Effector memory CD8-positive, alpha-beta T cell (primary cell): ENCODE measurements at places on chromosomes 6 and 20.

- DNase-seq: no peak
Measured at GRCh38 chr20:57082357-57082945, 184.0 kb downstream of the BMP7 start.

DNA sequence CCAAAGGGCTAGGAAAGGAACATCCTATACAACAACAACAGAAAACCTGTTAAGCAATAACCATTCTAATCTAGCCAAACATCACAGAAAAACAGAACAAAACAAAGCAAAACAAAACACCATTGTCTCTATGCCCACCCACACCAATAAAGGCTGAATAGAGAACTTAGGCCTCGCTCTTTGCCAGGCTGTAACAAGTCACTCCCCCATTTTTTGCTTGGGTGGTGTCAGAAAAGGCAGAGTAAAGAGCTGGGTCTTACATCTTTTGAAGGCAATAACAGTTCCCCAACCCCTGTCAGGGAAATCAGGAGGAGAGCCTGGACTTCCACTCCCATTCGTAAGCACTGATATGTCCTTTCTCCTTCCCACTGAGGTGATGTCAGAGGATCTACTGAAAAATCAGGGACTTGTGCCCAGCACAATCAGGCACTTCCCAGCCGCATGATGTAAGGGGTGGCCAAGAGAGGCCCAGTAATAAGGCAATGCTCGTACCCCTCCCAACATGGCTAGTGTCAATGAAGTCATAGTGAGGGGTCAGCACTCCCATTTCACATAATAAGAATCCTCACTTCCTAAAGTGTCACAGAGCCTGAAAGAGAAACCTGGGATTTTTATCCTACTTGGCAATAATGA, 31.0 kb downstream of the THEMIS start:
- DNase-seq: no peak

- DNase-seq: no peak
Measured at GRCh38 chr6:4768815-4769214, 7.4 kb upstream of the CDYL start.

DNA sequence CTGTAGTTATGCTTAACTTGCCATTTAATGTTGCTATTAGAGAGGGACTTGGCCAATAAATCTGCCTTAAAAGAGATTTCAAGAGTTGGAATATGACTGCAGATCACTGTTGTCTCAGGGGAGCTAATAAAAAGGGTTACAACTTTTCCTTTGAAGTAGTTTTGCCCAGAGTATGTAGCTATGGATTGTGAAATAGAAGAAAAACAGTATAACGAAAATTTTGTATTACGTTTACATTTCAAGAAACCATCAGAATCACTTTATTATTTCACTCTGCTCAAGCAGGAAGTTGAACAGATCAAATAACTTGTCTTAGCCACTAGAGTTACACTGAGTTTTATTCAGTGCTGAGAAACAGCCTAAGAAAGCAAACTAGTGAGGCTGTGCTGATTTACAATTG, 3.0 kb upstream of the ZSCAN26 start:
- no peak for DNase-seq

DNA sequence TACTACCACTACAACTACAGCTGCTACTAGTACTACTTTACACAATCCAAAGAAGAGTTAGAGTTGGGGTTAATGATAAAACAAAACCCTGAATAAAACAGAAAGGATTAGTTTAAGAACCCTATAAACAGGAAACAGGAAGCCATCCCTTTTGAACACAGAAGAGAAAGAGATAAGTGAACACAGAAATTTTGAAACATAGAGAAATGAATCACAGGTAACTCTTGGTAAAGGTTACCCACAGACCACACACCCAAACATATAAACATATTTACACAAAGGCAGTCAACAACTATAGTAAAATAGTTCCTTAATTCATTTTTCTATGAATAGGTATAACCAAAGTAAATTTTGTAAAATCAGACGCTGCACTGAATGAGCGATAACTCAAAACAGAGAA, 98.1 kb downstream of the RNGTT start:
- DNase-seq: no peak

- DNase-seq: no peak
Measured at GRCh38 chr6:71531006-71531405, 242.4 kb downstream of the OGFRL1 start.

GRCh38 chr20:11376998-11377397, 540.7 kb upstream of the BTBD3 start:
- no peak for DNase-seq

GRCh38 chr6:36577301-36577700, 16.9 kb upstream of the SRSF3 start:
- DNase-seq: no peak

- DNase-seq: no peak
Measured at GRCh38 chr20:63253438-63254231, 628 bp downstream of the NKAIN4 start.

- DNase-seq: no peak
Measured at GRCh38 chr6:5119090-5119951, 34.2 kb downstream of the PPP1R3G start.

DNA sequence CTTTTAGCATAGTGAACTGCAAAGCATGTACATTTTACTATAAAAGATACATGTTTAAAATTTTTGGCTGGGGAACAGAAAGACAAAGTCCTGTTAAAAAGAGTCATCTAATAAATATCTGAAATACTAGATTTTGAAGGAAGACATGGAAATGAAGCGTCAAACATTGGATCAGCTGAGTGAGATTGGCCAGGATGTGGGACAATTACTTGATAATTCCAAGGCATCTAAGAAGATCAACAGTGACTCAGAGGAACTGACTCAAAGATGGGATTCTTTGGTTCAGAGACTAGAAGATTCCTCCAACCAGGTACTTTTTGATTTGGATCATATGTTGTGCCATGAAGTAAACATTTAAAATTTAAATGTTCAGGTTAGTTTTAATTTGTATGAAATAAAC, 162.3 kb downstream of the UTRN start:
- no peak for DNase-seq

DNA sequence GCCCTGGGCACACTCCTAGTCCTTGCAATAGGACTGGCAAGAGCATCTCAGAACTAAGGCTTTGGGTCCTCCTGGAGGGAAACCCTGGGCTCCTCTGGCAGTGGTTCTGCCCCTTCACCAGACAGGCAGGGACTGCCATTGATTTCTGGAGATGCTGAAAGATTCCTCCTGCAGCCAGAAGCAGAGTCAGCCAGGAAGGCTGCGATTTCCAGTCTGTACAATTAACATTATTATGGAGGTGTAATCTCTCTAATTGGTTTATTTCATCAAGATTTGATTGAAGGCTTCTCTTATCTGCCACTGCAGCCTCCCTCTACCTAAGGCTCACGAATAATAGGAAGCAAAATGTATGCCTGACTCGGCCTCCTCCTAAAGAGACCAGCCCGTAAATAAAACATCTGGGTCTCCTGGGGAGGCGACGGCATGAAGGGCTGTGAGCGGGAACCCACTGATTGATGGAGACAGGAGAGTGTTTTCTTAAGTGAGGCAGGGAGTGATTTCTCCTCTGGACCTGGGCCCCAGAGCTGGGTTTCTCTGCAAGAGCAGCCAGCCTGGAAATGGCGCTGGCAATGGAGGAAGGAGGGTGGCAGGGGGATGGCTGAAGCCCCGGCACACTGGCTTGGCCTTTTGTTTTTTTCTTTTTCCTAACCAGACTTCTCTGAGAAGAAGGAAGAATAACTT, 689.6 kb downstream of the DHX35 start:
- DNase-seq: no peak

- no peak for DNase-seq
Measured at GRCh38 chr20:9447182-9447581, 67.2 kb upstream of the LAMP5 start.

- DNase-seq: no peak
Measured at GRCh38 chr20:4190792-4191519, 175.6 kb upstream of the RNF24 start.

DNA sequence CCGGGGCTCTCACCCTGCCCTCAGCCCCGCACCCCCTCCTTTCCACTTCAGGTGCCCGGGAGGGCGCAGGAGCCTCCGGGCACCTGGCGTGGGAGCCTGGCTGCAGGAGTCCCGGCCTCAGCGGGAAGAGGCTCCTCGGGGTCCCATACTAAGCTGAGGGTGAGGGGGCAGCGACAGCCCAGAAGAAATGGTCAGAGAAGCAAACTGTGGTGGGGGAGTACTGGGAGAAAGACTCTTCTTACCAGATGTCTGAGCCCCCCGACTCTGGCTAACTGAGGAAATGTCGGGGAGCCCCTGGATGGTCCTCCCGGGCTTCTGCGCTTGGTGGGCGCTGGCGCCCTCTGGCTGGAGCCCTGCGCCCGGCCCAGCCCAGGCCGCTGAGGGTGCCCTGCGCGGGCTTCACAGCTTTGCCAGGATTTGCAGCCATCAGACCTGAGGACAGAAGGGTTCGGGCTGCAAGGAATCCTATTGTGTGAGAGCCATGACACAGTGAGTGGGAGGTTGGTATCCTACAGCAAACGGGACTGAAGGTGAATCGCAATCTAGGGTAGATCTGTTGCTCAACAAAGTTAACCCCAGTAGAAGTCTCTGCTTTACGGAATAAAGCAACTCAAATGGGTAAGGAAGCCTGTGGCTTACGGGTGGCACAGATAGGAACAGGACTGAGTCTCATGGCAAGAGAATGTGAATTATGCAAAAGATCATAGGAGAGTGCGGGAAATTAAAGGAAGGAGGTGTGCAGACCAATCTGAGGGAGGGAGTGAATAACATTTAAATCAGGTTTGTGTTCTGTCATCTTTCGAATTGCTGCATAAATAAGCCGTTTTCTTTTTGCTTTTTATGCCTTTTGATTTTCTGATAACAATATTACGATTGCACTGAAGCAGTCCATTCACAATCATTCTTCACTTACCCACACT, 639 bp upstream of the RCAN2 start:
- DNase-seq: peak; percentile 11

DNA sequence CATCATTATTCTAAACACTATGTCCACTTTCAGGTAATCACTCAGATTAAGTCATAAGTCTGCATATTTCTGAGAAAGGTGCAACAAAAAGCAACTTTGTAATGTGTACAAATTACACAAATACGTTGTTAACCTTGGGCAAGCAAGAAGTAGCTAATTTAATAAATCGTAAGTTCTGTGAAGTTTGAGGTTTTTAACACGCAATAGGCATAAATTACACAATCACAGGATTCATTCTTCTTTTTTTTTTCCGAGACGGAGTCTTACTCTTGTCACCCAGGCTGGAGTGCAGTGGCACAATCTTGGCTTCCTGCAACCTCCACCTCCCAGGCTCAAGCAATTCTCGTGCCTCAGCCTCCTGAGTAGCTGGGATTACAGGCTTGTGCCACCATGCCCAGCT, 57.2 kb upstream of the F13A1 start:
- no peak for DNase-seq

GRCh38 chr6:5665173-5665572, 341.6 kb downstream of the NRN1 start:
- DNase-seq: no peak

GRCh38 chr6:40894962-40895799, 143.8 kb downstream of the UNC5CL start:
- DNase-seq: no peak

- peak; percentile 68 for DNase-seq
Measured at GRCh38 chr20:47196091-47197081, 160.1 kb downstream of the ZMYND8 start.

DNA sequence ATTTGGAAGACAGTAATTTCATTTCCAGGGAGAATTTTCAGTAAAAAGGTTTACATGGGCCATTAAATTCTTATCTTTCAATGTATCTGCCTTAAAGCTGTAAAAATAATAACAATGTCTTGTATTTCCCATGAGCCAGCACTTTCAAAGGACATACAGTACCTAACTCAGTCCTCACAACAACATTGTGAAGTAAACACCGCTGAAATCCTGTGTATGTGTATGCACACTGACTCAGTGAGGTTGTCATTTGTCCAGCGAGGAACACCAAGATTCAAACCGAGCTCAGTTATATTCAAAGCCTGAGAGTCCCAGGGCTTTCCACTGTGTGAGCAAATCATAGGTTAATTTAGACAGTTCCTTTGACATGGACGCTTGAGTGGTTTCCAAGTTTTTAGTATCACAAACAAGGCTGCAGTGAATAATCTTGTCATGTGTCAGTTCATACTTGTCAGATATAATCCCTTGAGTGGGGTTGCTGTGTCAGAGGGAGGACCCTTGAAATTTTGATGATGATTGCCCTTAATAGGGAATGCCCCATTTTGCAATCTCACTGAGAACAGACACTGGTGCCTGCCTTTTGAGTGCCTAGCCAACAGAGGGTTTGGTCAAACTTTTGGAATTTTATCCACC, 50.0 kb upstream of the SLC22A23 start:
- no peak for DNase-seq

GRCh38 chr6:156720691-156721685, 56.2 kb upstream of the ARID1B start:
- no peak for DNase-seq

DNA sequence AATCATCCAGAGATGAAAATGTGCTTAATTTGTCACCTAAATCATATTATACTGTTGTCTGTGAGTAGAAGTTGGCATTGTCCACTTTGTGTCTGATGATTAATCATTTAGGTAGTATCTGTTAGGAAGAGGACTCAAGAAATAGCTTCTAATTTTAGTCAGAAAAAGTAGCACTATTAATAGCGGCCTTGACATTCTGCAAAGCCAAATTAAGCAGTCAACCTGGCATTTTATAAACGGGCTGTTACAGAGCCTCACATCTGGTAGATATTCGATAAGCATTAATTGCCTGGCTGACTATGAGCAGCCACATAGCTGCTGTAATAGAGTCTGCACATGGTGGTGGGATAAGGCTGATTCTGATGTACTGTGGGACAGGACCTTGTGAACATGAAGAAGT, 99.5 kb downstream of the KLHL32 start:
- no peak for DNase-seq

DNA sequence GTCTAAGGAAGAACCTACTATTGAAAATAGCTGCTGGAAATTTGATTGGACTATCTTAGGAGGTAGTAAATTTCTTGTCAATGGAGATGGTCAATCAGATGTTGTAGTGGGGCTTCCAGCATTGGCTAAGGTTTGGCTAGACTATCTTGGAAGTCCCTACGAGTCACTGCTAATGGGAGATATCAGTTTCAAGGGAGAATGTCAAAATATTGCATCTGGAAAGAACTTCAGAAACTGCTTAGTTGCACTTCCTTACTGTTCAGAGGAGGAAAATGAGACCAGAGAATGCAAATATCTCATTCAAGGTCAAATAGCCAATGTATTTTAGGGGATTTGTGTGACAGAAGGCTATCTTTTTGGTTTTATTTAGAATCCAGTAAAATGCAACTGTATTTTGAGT, 53.5 kb upstream of the CCN2 start:
- DNase-seq: no peak

DNA sequence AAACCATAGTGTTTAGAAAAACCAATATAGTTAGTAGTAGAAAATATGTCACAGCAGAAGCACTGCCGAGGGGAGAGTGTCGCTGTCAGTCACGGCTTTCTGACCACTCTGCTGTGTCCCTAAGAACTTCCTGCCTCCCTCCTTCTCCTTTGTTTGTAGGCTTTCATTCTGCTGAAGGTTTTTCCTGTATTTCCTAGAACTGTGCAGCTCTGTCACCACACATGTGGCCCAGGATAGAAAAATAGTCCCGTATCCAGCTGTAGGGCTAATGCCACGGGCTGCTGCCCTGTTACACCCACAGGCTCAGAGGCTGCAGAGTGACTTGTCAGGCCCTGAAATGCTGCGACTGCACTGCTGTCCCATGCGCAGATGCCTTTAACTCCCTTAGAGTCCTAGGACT, 52.6 kb upstream of the SYNJ2 start:
- no peak for DNase-seq

- DNase-seq: no peak
Measured at GRCh38 chr20:22352019-22352418, 232.4 kb downstream of the FOXA2 start.
